ENCODE measurements at places on chromosomes 4 and X.
A peak's percentile ranks its signal among the peaks of the same experiment; 100 is the strongest.

- DNase-seq, result no peak
Measured at GRCh38 chr4:138045036-138045435, 197.1 kb downstream of the SLC7A11 start.

GRCh38 chr4:83013420-83013867, 2.8 kb upstream of the LIN54 start:
- DNase-seq, result no peak

DNA sequence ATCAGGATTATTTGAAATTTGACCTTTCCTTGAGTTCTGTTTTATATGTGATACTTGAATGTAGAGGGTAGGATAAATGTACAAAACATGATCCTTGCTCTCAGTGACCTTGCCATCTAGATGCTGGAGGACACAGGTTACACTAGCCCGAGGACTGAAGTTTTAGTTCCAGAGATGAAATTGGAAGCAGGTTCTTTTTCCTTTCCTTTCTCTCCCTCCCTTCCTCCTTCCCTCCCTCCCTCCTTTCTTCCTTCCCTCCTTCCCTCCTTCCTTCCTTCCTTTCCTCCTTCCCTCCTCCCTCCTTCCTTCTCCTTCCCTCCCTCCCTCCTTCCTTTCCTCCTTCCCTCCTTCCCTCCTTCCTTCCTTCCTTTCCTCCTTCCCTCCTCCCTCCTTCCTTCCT, 54.3 kb downstream of the LRRC66 start:
- no peak for DNase-seq

DNA sequence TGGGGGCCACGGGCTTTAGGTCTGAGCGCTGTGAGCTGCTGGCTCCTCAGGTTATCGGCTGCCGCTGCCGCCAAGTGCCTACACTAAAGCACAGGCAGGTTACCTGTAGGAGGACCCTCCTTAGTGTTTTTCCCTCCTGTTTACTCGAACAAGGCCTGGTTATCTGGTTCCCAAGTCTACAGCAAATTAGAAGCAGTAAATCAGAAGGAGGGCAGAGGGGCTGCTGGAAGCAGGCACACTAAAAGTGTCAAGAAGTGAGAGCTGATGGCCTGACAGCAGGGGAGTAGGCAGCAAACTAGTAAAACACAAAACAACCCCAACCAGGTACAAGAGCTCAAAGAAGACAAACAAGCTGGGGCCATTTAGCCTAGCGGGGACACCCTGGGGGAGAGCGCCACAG, 125.0 kb upstream of the PJA1 start:
- no peak for DNase-seq

GRCh38 chr4:44725726-44726037, 674 bp downstream of the GNPDA2 start:
- peak; percentile 35 for DNase-seq

- peak; percentile 62 for DNase-seq
Measured at GRCh38 chr4:140012688-140013486, 141.1 kb downstream of the MAML3 start.

GRCh38 chrX:7637066-7637465, 205.9 kb upstream of the VCX start:
- DNase-seq, result no peak

Data from activated CD4-positive, alpha-beta T cell treated with anti-CD3 and anti-CD28 coated beads, Interleukin-2, Interleukin-6, amounts not matched to agents 100 ng/mL and 50 ng/mL, durations not matched to agents 16 hours and 8 hours (primary cell).